ENCODE measurements at places on chromosomes 3 and 15.

DNA sequence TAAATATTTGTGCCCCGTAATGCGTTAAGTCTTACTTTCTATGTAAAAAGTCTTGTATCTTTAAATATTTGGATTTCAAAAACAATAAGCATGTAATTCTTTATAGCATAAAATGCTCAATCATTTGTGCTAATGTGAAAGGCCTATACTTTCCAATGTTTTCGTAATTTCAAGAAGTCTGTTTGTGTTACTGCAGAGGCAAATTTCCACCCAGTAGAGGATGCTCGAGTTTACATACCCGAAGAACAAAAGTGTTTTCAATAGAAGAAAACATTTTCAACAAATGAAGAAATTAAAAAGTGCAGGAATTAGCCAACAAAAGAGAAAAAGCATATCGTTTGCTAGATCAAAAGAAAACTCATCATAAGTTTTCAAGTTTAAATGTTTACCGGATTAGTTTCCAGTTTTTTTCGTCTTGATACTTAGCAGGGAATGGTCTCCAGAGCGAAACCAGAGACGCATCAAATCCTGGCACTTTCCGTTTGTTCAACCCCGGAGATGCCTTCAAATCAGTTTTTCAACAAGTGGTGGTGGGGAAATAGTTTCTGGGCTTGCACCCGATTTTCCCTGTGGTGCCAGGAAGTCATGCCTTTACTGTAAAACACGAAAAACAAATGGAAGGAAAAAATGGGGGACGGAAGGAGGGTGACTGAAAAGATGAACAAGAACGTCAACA, 1.0 kb downstream of the CGGBP1 start:
- no peak for DNase-seq

DNA sequence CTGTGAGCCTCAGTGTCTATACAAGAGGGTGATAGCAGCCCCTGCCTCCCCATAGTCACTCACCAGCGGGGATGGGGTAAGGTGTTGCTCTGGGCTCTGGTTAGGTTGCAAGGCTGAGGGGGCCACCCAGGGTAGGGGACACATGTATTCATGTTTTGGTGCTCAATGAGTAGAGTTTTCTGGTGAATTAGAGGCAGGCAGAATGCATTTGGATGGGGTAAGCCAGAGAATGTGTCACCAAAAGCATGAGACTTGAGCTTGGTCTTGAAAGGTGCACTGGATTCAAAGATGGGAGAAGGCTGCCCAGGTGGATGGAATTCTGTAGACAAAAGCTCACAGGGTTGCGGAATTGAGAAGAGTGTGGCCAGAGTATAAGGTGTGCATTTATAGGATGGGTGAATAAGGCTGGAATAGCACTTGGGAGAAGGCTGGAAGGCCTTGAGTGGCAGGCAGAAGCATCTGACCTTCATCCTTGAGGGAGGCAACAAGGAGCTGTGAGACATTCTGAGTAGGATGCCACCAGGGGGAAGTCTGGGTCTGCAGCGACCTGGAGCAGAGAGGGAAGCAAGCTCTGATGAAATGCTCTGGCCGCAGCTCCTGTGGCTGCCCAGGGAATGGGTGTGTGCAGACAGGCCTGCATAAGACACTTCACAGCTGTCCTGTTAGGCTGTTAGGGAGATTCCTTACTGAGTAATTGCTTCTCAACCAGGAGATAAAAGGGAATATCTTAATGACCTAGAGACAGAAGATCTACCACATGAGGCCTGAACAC, 149.6 kb downstream of the CHDH start:
- DNase-seq, result no peak

GRCh38 chr3:57992452-57993213, 15.6 kb upstream of the FLNB start:
- no peak for DNase-seq

GRCh38 chr3:177353140-177353539, 155.9 kb upstream of the TBL1XR1 start:
- no peak for DNase-seq

- no peak for DNase-seq
Observed at GRCh38 chr3:7700539-7700938, 801.1 kb upstream of the LMCD1 start.

DNA sequence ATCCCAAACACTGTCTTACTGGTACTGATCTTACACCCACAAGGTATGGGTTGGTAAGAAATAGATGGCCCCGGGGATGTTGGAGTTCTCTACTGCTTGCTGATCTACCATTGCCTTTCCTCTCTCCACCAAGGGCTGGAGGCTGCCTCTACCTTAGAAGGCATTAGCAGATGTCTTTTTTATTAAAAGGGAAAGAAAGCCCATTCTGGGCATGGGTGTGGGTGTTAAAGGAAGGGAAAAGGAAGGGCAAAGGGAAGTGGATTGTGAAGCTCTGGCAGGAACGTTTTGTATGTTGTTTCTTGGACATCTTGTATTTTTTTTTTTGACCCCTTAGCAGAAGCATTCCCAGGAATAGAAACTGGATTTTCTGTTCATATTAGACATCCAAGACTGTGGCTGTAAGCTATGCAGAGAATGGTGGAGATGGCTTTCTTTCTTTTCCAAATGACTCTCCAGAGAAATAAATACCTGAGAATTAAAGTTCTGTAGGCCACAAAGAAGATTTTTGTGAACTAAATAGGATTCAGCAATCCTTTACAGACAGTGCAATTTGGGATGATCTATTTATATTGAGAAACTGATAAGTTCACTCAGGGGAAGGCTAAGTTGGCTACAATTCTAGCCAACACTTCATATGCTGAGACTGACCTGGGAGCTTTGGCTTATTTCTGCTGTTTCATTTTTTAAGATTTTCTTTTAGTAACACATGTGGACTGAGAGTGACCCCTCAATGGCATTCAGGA, 108.8 kb downstream of the TOP2B start:
- DNase-seq, result no peak

- no peak for DNase-seq
Observed at GRCh38 chr15:100602823-100603393, 519 bp downstream of the ASB7 start.

DNA sequence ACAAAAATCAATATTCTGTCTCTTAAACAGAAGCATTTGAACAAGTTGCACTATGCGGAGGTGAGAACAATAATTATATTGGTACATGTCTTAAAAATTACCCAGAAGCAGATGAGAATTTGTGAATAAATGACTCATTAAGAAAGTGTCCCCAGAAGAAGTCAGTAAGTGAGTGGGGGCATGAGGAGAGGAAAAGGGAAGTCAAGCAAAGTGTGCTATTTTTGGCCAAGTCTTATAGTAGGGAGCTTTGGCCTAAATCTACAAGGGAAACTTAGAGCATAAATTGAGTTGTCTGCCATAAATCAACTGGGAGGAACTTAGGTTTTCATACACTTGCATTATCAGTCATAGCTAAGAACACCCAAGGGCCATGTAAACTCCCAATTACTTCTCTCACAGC, 86.9 kb upstream of the SATB1 start:
- no peak for DNase-seq

DNA sequence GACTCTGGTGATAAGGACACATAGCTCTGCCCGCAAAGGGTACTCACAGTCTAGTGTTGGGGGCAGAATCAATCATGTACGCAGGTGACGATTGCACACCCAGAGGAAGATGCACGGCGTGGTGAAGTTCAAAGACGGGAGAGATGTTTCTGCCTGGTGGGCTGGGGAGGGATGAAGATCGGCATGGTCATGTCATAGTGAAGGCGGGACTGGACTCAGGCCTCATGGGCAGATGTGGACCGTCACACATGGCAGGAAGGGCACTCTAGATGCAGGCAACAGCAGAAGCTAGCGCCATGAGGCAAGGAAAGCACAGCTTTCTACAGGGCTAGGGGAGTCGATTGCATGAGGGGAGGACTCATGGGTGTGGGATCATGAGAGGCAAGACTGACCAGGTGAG, 240.6 kb downstream of the OPA1 start:
- DNase-seq, result no peak

- no peak for DNase-seq
Observed at GRCh38 chr3:16374047-16374934, 109.3 kb downstream of the OXNAD1 start.

- no peak for DNase-seq
Observed at GRCh38 chr3:180420016-180420415, 181.9 kb upstream of the TTC14 start.

DNA sequence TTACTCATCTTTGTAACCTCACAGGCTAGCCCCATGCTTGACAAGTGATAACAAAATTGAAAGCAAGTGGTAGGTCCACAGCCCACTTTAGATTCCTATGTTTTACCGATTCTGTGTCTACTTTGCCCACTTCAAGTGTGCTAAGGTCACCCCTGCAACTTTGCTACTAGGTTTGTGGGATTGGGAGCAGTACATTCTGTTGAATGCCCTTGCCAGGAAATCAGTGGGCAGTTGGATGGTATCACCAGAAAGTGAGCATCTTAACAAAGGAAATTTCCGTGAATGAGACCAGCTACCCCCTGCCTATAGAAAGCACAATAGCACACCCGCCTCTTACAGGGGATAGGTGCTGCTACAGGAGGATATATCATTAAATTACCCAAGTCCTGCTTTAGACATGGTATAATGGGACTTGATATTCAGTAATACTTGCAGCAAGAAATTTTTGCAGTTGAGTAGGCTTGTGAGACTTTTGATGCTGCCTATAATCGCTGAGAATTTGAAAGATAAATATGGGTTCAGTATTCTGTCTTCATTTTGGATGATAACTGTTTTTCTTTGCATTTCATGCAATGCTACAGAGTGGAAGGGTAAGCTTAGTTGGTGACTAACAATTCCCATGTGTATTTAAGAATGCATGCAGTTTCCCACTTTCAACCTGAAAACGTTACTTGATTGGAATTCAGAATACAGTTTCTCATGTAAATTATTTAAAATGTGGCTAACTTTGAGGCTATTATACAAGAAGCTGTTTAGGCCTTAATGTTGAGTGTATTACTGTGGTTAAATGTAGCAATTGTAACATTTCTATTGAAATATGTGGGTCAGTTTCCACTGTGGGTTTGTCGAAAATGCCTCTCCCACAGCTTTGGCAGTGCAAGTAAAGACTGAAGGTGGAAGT, 9.5 kb downstream of the EBLN2 start:
- no peak for DNase-seq
